ENCODE measurements at places on chromosomes 1 and 21.

DNA sequence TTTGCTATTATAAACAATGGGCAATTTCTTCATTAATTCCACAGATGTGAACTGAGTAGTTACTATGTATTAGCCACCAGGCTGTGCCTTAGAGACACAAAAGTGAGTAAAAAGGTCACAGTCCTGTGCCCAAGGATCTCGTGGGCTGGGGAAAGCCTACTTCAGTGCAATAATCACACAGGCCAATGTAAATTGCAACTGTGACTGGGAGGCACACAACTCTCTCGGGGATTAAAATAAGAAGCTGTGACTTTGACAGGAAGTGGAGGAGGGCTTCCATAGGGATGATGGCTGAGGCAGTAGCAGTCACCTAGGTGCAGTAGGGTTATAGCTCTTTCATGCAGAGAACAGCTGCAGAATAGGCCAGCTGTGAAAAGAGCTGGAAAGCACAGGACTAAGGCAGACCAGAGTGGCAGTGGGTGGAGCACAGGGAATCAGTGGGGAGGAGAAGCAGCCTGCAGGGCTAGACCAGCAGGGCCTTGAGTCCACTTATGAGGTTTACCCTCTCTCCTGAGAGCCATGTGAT is 121.9 kb downstream of the MAB21L3 start:
- no peak for DNase-seq

DNA sequence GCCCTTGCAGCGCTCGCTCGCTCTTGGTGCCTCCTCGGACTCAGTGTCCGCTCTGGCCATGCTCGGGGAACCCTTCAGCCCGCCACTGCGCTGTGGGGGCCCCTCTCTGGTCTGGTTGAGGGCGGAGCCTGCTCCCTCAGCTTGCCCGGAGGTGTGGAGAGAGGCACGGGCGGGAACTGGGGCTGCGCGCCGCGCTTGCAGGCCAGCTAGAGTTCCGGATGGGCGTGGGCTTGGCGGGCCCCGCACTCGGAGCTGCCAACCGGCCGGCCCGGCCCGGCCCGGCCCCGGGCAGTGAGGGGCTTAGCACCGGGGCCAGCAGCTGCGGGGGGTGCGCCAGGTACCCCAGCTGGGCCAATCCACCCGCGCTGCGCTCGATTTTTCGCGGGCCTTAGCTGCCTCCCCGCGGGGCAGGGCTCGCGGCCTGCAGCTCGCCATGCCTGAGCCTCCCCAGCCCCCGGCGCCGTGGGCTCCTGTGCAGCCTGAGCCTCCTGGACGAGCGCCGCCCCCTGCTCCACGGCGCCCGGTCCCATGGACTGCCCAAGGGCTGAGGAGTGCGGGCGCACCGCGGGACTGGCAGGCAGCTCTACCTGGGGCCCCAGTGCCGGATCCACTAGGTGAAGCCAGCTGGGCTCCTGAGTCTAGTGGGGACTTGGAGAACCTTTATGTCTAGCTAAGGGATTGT is 217.0 kb upstream of the PKN2 start:
- no peak for DNase-seq

DNA sequence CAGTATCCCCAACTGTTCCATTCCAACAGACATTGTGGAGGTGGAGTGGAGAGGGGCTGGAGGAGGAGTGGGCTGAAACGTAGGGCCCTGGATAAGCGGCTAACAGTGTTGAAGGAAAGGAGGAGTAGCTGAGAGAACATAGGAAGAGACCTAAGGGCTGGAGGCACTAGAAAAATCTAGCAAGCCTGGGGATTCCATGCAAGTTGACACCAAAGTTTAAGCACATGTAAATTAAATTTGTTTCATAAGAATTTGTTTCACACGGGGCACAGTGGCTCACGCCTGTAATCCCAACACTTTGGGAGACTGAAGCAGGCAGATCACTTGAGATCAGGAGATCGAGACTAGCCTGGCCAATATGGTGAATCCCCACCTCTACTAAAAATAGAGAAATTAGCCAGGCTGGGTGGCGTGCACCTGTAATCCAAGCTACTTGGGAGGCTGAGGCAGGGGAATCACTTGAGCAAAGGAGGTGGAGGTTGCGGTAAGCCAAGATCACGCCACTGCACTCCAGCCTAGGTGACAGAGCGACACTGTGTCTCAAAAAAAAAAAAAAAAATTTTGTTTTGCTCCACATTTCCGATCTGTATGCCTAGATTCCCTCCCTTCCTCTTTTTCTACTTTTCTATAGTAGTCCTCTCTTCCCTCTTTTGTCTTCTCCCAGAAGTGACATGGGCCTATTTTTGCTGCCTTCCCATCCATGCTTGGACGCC is 530 bp upstream of the CD244 start:
- DNase-seq = no peak

- DNase-seq = no peak
Measured at GRCh38 chr1:12678350-12678749, 34.5 kb downstream of the AADACL4 start.

DNA sequence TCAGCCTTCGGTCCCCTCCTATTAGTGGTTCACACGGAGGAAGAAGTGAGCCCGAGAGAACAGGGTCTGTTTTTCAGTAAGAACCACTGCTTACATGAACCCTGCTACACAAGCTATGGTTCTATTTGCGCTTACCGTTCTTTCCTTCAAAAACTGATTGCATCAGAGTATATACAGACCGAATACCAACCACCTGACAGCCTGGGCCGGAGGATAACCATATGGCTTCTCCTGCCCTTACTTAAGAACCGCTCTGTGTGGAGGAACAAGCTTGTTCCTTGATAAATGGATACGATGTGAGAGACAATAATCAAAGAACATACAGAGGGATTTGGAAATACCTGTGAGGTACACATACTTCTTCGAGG is 1.1 kb upstream of the KCNT2 start:
- no peak for DNase-seq

DNA sequence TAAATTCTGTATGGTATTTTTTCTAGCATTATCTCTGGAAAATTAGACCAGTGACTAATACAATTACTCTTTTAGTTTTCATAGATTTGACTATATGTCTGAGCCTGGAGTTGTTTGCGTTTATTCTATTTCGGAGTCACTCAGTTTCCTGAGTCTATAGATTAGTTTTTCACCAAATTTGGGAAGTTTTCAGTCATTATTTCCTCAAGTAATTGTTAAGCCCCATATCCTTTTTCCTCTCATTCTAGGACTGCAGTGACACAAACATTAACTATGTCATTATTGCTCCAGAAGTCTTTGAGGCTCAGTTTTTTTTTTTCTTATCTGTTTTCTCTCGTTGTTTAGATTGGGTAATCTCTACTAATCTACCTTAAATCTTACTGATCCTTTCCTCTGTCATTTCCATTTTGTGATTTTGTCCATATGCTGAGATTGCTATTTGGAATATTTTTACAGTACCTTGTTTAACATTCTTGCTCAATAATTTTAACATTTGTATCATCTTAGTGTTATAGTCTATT is 886.2 kb downstream of the LTN1 start:
- DNase-seq = no peak

DNA sequence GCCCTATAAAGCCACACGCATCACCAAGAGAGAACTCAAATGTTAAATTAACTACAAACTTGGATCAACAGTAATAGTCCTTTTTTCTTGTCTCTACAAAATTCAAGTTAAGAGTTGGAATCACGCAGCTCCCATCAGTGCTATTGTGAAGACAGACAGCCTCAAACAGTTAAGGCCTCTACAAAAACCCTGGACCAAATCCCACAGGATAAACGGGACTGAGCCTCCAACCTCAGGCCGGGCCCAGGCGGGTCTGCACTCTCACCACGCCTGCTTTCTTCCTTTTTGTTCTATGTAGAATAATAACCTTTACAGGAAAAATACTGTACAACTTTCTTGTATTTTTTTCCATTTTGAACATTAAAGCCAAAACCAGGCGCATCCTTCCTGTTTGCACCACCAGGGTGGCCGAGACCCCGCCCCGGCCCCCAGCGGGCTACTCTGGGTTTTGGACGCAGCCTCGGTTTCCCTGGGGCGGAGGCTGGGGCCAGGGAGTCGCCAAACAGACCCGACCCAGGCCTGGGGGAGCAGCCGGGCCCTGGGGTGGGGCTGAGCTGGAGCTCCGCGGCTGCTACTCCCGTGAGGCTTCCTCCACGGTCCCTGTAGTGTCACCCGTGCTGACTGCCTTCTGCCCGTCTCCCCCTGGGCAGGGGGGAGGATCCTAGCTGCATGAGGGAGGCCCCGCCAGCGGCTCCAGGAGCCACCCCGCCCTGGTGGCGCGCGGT is 158.4 kb downstream of the CASZ1 start:
- no peak for DNase-seq

- DNase-seq = no peak
Measured at GRCh38 chr1:59070610-59071009, 226.3 kb upstream of the FGGY start.

DNA sequence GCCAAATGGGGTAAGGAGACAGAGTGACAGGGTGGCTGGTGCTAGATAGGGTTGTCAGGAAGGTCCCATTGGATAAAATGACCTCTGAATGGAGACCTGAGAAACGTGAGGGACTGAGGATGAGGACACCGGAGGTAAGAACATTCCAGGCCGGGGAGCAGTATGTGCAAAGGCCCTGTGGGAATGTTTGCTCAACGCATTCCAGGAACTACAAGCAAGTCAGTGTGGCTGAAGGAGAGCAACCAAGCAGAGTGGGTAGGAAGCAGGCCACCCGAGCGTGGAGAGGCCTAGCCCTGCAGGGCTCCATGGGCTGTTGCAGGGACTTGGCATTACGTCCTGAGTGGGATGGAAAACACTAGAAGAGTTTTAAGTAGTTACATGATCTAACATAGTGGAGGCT is 185.6 kb downstream of the ZBTB18 start:
- no peak for DNase-seq

GRCh38 chr1:53321366-53321765 is 6.5 kb downstream of the LRP8 start:
- no peak for DNase-seq

GRCh38 chr1:229204921-229205777 is 65.8 kb upstream of the RAB4A start:
- DNase-seq = no peak

DNA sequence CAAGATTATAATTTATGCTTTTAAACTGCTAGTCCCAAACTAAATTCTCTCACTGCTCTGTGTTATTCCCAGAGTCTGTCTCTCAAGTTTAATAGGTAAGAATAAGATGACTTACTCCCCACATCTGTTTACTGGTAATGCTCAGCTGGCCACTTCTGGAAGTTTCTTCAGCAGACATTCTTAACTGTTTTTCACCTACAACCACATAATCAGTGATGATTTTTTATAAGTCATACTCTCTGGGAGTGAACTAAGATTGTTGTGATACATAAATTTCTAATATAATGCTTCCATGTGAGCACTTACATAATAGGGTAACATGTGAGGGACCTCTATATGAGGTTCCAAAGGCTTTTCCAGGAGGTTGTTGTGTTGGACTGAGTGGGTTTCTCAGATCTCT is 8.7 kb downstream of the SLAMF7 start:
- no peak for DNase-seq

- DNase-seq = no peak
Measured at GRCh38 chr1:45895406-45895805, 92.0 kb downstream of the MAST2 start.
